ENCODE measurements at places on chromosomes 5 and 9.

DNA sequence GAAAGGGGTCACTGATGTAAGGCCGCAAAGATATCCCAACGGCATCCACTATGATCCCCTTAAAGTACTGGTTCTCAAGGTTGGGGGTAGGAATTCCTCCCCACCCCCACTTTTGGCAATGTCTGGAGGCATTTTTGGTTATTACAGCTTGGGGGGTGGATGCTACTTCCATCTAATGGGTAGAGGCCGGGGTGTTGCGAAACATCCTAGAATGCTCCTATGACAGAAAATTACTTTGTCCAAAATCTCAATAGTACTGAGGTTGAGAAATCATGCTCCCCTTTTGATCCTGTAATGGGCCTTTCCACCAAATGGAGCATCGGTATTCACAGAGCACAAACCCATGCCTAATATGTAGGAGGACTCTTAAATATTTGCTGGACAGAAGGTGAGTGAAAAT is 20.8 kb upstream of the TCERG1 start:
- DNase-seq, result no peak

- no peak for DNase-seq
These were observed 6.3 kb downstream of the LHX3 start for GRCh38 chr9:136198605-136199083.

- no peak for DNase-seq
These were observed 135.2 kb downstream of the DOCK2 start for GRCh38 chr5:169772256-169772655.

DNA sequence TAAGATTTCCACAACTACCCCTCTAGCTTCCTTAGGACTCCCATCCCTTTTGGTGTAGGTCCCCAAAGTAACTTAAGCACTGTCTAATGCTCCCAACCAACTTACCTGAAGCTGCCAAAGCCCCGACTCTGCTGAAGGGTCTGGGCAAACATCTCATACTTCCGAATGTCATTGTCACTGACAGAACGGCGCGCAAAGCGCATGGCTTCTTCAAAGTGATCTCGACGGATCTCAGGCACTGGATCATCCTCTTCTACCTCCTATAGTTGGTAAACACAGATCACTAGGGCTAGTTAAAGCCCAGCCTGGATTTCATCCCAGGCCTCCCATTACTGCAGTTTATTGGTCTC is 15.2 kb downstream of the VCP start:
- no peak for DNase-seq

DNA sequence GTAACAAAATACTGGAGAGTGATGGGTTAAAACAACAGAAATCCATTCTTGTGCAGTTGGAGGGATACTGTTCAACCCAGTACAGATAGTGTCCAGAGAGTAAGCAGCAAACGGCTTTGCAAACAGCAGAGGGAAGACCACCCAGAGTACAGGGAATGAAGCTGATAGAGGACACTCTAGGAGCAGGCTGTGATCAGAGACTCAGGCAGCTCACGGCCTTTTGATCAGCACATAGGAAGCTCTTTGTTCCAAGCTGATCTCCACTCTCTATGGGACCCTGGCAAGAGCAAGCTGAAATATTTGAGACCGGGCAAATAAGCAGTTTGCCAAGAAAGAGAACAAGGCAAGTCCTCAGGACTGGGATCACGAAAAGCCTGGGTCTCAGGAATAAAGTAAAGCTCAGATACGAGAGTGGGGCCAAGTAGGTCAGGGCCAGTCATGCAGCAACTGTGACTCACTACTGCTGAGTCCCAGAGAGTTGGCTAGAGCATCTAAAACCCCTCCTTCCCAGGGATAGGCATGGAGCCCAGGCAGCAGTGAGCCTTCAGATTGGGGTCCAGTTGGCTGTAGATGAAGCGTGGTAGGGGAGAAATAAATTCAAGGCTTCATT is 52.4 kb downstream of the MELK start:
- no peak for DNase-seq

DNA sequence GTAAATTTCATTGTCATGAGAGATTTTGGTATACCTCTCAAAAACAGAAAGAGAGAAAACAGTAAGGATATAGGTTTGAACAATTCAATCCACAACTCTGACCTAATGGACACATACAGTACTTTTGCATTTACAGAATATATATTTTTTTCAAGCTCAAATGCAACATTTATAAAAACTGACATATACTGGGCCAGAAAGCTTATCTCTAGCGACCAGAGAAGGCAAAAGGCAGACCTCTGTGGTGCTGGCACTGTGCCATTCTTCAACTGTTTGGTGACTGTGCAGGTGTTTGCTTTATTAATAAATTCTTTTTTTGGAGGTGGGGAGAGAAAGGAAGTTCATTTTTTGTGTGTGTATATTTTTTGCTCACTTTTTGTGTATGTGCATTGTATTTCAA is 6.0 kb upstream of the PLAC8L1 start:
- no peak for DNase-seq

DNA sequence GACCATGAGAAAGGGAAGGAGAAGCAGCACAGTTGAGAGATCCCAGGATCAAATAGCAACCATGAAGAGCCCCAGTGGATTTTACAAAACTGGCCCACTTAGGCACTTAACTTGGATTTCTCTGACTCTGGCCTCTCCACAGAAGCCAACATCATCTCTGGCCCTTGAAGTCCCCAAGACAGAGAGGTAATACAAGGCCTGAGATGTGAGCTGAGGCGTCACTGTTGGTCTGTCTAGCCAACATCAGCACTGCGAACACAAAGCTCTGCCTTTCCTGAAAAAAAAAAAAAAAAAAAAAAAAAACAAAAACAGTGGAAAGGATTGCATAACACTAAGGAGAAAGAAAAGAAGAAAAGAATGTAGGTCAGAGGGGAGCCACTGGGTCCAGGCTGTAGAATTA is 378.3 kb downstream of the BRINP1 start:
- DNase-seq, result no peak

- DNase-seq, result no peak
These were observed 54.1 kb upstream of the ZNF366 start for GRCh38 chr5:72561148-72561972.

DNA sequence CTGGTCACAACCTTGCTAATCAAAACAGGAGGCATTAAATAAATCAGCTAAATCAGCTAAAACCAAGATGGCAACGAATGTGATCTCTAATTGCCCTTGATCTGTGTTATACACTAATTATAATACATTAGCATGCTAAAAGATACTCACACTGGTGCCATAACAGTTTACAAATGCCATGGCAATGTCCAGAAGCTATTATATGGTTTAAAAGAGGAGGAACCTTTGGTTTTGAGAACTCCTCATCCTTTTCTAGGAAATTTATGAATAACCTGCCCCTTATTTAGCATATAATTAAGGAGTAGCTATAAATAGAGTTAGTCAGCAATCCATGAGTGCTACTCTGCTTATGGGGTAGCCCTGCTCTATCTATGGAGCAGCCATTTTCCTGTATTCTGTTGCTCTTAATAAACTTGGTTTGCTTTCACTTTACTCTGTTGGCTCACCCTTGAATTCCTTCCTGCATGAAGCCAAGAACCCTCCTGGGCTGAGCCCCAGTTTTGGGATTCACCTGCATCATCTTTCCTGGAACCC is 18.7 kb upstream of the NNT start:
- no peak for DNase-seq

DNA sequence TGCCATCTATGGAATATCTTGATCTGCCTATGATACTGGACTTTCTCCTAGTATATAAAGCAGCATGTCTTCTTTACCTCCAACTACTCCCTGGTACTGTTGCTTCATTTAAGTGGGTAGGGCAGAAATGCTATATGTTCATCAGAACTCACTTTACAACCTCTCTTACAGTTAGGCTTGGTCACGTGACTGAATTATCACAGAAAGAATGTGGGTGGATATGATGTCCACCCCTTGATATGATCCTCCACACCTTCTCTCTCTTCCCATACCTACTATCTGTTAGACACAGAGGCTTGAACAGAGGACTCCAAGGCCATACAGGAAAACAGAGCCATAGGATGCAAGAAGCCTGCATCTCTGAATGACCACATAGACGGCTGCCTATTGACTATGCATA is 19.8 kb downstream of the CRHBP start:
- DNase-seq, result no peak

- no peak for DNase-seq
These were observed 477.0 kb upstream of the RGMB start for GRCh38 chr5:98296426-98296825.

DNA sequence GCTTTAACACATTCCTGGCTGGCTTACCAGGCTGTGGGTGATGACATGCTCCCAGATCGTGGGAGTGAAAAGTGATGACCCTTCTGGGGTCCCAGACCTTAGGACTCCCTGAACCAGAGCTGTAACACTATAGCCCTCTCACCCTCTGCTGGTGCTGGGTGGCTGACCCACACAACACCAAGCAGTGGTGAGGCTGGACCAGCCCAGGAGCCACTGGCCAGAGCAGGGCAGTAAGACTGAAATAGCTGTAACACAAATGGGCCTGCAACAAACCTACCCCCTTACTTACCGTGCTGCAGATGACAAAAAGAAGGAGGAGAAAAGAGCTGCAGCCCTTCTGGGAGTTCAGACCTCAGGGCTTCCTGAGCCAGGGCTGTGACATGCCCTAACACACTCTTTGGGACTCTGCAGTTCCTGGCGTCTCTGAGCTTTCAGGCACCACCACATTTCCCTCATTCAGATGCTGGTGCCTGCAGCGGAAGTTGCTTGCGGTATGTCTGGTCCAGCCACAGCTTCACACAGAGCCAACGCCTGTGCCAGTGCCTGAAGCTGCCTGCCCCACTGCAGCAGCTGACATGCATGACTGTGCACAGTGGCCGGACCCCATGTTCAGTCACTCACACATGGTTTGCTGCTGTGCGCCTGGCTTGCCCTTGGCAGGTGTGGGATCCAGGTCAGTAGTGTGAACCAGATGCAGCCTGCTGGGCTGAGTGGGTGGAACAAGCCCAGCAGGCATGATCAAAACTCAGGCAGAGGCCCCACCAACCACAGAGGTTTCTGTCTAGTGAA is 1247.4 kb downstream of the EFNA5 start:
- DNase-seq, result no peak

- DNase-seq, result no peak
These were observed 279.4 kb upstream of the GRIA1 start for GRCh38 chr5:153211076-153211475.

- DNase-seq, result no peak
These were observed 116.8 kb upstream of the PAM start for GRCh38 chr5:102638316-102638715.

DNA sequence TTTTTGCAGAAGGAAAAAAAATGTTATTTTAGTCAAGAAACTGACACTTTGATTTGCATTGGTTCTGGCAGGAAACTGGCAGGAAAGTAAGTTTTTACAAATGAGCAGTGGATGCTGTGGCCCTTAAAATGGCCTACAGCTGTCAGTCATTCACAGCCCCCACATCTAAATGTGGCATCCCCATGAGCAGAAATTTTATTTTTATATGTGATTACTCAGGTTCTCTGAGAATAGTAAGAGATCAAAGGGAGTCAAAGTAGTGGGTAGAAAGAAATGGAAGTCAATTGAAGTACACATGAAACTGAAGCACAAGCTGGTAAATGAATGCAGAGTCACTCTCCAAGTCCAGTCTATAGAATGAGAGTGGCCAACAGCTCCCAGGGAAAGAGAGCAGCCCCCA is 80.3 kb downstream of the ENC1 start:
- no peak for DNase-seq

GRCh38 chr5:56148453-56148971 is 84.6 kb downstream of the ANKRD55 start:
- DNase-seq, result peak; percentile 55

DNA sequence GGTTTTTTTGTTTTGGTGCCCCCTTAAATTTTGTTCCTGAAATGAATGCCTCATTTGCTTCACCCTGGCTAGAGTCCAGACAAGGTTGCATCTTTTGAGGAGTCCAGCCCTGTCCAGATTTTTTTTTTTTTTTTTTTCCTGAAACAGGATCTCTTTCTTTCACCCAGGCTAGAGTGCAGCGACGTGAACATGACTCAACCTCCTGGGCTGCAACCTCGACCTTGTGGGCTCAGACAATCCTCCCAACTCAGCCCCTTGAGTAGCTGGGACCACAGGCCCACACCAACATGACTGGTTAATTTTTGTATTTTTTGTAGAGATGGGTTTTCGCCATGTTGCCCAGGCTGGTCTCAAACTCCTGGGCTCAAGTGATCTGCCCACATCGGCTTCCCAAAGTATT is 469.0 kb upstream of the BRINP1 start:
- DNase-seq, result no peak

GRCh38 chr5:815449-815848 is 30.9 kb upstream of the ZDHHC11B start:
- no peak for DNase-seq

DNA sequence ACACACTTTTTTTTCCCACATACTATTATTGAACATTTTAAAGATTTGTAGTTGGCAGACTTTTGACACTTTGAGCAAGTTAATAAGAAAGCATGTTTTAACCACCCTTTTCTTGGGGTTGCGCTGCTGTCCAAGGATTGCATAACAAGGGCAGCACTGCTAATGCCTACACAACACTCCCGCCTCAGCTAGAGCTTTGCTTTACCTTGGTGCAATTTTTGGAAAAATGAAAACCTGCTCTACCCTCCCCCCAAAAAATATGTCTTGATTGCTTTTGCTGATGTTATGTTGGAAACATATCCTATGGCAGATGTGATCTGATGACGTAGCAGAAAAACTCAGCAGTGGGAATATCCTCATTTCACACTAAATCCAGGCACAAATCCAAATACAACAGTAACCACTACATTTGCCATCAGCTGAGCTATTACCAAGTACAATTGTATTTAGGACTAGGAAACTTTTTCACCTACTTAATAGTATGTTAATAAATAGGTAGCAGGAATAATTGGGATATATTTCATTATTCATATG is 51.5 kb downstream of the UBE2R2 start:
- DNase-seq, result no peak

GRCh38 chr5:107674655-107675054 is 3.9 kb upstream of the EFNA5 start:
- no peak for DNase-seq

DNA sequence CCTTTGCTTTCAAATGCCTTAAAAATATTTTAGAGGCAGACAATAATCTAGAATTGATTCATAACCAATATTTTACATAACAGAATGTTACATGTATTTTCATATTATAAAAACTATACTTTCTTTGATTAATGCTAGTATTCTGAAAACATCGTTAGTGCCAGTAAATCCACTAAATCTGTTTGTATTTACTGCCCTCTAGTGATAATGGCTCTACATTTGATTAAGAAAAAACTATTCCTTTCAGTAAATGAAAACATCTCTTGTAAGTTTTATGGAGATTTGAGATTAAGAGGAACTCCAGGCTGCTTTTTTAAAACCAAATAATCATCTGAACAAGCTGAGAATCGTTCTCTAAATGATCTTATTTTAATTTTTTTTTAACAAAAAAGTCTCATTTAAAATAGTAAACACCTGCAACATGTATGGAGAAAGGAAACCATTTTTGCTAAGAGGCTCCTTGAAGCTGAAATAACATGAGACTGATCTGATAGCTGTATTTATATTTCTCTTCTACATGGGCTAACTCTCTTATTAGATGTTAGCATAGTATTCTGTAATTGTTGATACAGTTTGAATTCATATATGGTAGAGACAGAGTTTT is 424.7 kb downstream of the RAB3C start:
- peak; percentile 27 for DNase-seq

DNA sequence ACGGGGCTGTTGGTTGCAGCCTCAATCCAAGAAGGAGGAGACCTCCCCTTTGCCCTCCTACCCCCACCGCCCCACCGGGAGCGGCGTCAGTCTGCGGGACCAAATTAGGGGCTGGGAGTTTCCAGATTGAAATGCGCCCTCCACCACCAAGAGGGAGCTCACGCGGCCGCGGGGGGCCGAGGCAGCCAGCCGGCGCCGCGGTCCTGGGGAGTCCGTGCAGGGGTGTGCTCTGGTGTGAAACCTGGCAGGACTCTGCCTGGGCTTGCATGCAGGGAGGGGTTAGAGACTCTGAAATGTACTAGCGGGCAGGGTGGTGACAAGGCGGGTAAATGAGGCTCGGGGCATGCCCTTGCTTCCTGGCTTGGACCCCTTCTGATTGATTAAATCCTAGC is 989 bp upstream of the FBN2 start:
- DNase-seq, result no peak
